ENCODE measurements at places on chromosomes 1 and 21. TPM values are rescaled to one million over a fixed set of nuclear protein-coding genes. Genes with fewer than 3 reads are reported as not detected.
A peak's percentile ranks its signal among the peaks of the same experiment; 100 is the strongest.

DNA sequence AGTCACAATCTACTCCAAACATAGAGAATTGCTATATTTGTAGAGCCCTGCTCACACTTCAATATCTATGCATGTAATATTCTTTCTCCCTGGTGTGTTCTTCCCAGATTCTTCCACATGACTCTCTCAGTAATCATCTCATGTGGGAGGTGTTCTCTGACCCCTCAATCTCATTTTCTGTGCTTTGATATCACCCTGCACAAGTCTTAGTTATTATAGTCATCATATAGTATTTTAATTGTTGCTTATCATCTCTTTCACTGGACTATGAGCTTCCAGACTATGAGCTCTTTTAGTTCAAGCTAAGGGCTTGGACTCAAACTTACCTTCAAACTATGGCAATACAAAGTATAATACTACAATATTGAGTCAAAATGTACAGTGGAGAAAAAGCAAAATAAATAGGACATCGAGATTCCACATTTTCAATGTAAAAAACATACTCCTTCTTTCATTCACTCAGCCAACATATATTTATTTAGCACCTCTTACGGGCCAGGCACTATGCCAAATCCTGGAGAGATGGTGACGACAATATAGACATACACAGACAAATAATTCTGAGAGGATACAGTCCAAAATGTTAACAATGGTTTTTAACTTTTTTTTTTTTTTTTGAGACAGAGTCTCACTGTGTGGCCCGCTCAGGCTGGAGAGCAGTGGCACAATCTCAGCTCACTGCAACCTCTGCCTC lies 12.7 kb downstream of the TESK2 start:
- no peak for DNase-seq

- DNase-seq = no peak
Measured at GRCh38 chr21:26583769-26584168, 10.7 kb upstream of the CYYR1 start.

DNA sequence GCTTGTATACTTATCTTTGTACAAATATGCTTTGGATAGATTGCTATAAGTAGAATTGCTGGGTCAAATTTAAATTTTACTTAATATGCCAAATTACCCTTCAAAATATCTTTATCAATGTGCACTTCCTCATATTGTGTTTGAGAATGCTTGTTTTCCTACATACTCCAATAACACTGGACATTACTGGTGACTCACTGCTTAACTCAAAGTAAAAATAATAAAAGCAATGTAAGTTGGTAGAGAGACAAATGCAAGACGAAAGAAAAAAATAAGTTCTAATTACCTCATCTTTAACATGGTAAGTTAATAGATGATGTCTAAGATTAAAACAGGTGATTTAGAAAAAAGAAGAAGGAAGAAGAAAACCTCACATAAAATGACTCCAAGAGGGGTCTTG lies 7.9 kb upstream of the SH3GLB1 start:
- no peak for DNase-seq

BLZF1 gene
- polyA plus RNA-seq = 26.5 TPM

ASPM gene
- 0.15 TPM for polyA plus RNA-seq

CCDC181 gene
- polyA plus RNA-seq = 1.6 TPM

DNA sequence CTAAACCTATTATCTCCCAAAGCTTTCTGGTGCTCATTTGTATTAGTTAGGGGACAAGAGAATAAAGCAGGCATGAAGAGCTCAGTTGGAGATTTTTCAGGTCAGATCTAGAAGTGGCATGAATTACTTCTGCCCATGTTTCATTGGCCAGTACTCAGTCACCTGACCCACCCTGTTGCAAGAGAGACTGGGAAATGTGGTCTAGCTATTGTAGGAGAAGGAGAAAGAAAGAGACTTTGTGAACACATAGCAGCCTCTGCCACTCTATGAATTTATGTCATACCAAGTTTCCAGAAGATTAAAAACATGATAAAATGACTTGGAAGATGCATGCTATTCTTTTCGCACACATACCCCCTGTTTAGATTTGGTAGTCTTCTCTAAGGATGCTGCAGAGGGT lies 302.3 kb upstream of the RUNX1 start:
- no peak for DNase-seq

GRCh38 chr1:33153650-33154049 lies 28.2 kb downstream of the TRIM62 start:
- no peak for DNase-seq

F13B gene
- not detected for polyA plus RNA-seq

GRCh38 chr1:233587958-233588799 lies 25.7 kb upstream of the KCNK1 start:
- peak; percentile 74 for DNase-seq

DNA sequence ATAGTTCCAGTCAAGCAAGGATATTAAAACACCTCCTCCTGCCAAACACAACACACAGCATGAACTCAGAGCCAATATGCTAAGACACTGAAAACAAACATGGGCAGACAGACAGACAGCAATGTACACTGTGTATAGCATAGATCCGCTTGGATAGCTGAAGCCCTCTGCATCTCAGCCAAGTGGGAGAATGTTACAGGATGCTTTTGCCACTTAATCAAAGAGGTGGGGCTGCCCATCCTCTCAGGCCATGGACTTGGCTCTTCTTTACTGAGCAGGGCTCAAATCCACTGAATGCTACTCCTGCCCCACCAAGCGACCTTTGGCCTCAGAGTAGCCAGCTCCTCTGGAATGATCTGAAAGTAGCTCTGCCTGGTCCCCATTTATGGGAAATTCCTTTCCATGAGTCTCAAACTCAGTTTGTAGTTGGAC lies 64.7 kb upstream of the NGF start:
- no peak for DNase-seq

GRCh38 chr1:16175610-16176553 lies 20.0 kb upstream of the EPHA2 start:
- DNase-seq = peak; percentile 96

DNA sequence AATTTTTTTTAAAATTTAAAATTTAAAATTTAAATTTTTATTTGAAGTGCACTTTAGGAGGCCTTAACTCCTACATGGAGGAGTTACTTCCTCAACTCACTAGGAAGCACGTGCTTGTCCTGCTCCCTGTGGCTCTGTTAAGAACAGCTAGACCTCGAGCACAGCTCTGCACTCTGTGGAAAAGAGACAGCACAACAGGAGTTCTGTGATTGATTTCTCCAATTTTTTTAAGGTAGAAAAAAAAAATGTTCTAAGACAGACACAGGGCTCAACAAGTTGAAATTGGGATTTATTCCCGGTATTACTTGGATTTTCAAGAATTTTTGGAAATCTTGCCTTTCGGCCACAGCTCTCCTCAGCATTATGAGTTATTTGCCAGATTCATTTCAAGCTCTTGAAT lies 356.6 kb upstream of the LYPLAL1 start:
- no peak for DNase-seq

GRCh38 chr1:90435351-90435750 lies 281.8 kb downstream of the BARHL2 start:
- no peak for DNase-seq

- DNase-seq = no peak
Measured at GRCh38 chr1:176382163-176382562, 80.8 kb upstream of the PAPPA2 start.

GRCh38 chr1:204503913-204504519 lies 9.4 kb upstream of the PIK3C2B start:
- no peak for DNase-seq

PDC gene
- not detected for polyA plus RNA-seq

DNA sequence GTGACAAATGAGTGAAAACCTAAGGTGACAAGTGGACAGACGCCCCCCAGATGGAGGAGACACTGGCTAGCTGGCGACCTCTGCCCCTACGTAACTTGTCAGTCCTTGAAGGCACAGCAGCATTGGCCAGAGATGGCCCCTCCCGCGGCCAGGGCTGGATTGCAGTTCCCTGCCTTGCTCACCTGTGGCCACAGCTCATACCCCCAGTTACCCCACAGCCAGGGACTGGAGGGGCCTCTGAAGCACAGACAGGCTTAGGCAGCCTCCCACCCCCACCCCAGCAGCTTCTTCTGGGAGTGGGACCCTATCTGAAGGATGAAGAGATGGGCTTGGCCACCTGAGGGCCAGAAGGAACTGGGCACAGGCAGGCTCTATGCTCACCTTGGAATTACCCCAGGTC lies 3.7 kb downstream of the HES3 start:
- no peak for DNase-seq

DNA sequence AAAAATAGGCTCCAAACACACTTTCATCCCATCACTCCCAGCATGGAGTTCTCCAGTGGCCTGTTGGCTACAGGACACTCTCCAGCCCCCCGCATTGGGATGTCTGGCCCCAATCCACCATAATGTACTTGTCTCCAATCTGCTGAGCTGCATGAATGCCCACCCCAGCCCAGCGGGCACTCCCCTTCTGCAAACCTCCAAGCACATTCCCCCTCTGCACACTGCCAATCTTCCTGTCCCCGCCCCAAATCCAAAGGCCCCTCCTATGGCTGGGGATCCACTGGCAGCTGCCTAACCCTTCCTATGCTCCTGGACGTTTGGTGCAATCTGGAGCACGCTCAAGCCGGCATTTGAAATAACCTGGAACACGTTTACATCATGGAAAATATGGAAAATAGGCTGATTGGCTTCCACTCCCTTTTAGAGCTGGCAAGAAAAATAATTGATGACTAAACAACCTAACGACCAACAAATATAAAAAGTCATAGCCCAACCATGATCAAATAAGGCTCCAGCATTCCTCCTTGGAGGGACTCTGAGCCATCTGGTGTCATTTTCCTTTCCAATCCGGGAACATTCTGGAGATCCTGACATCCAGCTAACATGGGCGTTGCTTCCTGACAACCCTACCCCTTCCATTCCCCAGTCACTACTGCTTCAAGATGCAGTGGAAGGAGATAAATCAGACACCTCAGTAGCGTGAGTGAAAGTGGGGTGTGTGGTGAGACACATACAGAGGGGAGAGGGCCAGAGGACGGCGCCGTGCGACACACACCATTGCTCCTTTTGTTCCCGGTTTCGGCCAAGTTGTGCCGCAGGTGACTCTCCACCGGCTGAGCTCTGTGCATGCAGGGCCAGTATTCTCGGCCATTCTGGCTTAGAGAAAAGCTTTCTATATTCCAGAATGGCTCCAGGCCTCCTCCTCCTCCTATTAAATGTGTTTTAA lies 41.6 kb downstream of the PDE9A start:
- no peak for DNase-seq

GRCh38 chr1:236204039-236204438 lies 61.7 kb downstream of the GPR137B start:
- no peak for DNase-seq

LRRIQ3 gene
- polyA plus RNA-seq = 0.50 TPM

DNA sequence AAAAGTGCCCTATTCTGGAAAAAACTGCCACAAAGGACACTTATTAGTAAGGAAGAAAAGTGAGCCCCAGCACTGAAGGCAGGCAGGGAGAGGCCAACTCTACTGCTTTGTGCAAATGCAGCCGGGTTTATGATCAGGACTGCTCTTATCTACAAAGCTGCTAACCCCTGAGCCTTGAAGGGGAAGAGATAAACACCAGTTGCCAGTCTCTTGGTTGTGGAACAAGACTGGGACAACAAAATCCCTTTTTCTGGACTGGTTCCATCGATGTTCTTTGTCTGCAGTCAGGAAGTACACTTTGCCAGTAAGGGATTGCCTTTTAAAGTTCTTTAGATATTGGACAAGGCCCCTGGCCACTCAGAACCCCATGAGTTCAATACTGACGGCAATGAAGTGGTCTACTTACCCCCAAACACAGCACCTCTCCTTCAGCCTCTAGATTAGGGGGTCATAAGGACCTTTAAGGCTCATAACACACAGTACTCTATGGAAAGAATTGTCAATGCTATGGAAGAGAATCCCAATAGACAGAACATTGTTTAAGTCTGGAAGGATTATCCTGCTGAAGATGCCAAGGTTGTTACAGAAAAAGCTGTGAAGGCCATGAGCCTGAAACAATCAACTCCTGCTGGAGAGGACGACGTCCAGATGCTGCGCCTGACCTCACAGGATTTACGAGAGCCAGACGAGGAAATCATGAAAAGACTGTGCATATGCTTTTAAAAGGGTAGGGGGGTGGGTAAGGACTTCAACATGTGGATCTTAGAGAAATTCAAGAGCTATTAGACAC lies 43.6 kb downstream of the GNB1 start:
- no peak for DNase-seq

- DNase-seq = no peak
Measured at GRCh38 chr21:31235671-31236450, 108.2 kb downstream of the TIAM1 start.

GRCh38 chr21:41526478-41527087 lies 18.6 kb upstream of the TMPRSS2 start:
- no peak for DNase-seq

LEMD1 gene
- polyA plus RNA-seq = not detected

- DNase-seq = no peak
Measured at GRCh38 chr1:30900486-30900885, 8.1 kb downstream of the SDC3 start.

OR2M3 gene
- polyA plus RNA-seq = not detected

OR10J1 gene
- not detected for polyA plus RNA-seq

- no peak for DNase-seq
Measured at GRCh38 chr1:210692796-210693195, 364.1 kb downstream of the HHAT start.

MYOG gene
- not detected for polyA plus RNA-seq
